ENCODE measurements at places on chromosomes 13 and 19.

DNA sequence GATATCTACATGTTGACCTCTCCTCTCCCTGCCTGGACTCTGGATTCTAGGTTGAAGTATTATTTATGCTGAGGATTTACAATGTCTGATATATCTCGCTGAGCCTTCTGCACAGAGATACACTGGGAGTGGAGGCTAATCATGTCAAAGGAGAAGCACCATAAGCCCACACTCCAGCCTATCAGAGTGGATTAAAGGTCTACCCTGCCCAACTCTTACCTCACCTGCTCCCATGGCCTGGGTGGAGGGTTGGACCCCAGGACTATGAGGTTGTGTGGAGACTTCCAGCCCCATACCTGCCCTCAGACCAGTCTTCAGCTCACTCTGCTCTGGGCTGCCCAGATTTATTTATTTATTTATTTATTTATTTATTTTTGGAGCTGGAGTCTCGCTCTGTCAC lies 15.4 kb downstream of the OR10H4 start:
- no peaks in the 10 kb centered on the region for H3K36me3 ChIP-seq
- DNase-seq: no peak
- no peaks in the 10 kb centered on the region for H3K4me1 ChIP-seq
- no peak overlapping the region for H3K27ac ChIP-seq
- no peak overlapping the region for H3K4me3 ChIP-seq

- no peak overlapping the region for H3K27ac ChIP-seq
- H3K4me1 ChIP-seq: no peaks in the 10 kb centered on the region
- no peak overlapping the region for H3K4me3 ChIP-seq
- no peaks in the 10 kb centered on the region for H3K36me3 ChIP-seq
Observed at GRCh38 chr13:76954538-76954937, 6.2 kb downstream of the ACOD1 start.

GRCh38 chr19:32020538-32020937 lies 324.9 kb upstream of the ZNF507 start:
- H3K27ac ChIP-seq: no peak overlapping the region
- peaks cover 6% of the 10 kb centered on the region for H3K27me3 ChIP-seq
- peaks cover 2% of the 10 kb centered on the region for H3K36me3 ChIP-seq

DNA sequence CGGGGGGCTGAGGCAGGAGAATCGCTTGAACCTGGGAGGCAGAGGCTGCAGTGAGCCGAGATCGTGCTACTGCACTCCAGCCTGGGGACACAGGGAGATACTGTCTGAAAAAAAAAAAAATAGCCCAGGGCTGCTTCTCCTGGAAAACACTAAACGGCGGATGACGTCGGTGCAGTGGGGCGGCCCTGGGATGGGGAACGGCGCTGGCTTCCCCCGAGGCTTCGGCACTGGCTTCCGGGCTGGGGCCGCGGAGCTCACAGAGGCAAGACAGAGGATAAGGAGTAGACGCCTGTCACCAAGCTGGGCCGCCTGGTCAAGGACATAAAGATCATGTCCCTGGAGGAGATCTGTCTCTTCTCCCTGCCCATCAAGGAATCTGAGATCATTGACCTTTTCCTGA lies 5.0 kb downstream of the PRSS57 start:
- no peak overlapping the region for H3K27ac ChIP-seq
- peaks cover 5% of the 10 kb centered on the region for H3K27me3 ChIP-seq
- no peak for DNase-seq
- H3K36me3 ChIP-seq: no peaks in the 10 kb centered on the region
- no peaks in the 10 kb centered on the region for H3K4me1 ChIP-seq

GRCh38 chr13:37047032-37047431 lies 12.5 kb downstream of the SUPT20H start:
- no peak for DNase-seq
- no peaks in the 10 kb centered on the region for H3K27me3 ChIP-seq
- peaks cover 3% of the 10 kb centered on the region for H3K36me3 ChIP-seq
- peaks cover 4% of the 10 kb centered on the region for H3K4me1 ChIP-seq
- no peak overlapping the region for H3K4me3 ChIP-seq

- peaks cover 30% of the 10 kb centered on the region for H3K4me1 ChIP-seq
- H3K36me3 ChIP-seq: peaks cover 1% of the 10 kb centered on the region
- no peaks in the 10 kb centered on the region for H3K27me3 ChIP-seq
- DNase-seq: no peak
- H3K4me3 ChIP-seq: no peak overlapping the region
Observed at GRCh38 chr13:28353679-28354078, 141.2 kb downstream of the FLT1 start.
